Activated CD4-positive, alpha-beta memory T cell treated with anti-CD3 and anti-CD28 coated beads for 36 hours (primary cell): ENCODE measurements at places on chromosomes 5 and 9. TPM values are rescaled to one million over a fixed set of nuclear protein-coding genes. Genes with fewer than 3 reads are reported as not detected.

DNA sequence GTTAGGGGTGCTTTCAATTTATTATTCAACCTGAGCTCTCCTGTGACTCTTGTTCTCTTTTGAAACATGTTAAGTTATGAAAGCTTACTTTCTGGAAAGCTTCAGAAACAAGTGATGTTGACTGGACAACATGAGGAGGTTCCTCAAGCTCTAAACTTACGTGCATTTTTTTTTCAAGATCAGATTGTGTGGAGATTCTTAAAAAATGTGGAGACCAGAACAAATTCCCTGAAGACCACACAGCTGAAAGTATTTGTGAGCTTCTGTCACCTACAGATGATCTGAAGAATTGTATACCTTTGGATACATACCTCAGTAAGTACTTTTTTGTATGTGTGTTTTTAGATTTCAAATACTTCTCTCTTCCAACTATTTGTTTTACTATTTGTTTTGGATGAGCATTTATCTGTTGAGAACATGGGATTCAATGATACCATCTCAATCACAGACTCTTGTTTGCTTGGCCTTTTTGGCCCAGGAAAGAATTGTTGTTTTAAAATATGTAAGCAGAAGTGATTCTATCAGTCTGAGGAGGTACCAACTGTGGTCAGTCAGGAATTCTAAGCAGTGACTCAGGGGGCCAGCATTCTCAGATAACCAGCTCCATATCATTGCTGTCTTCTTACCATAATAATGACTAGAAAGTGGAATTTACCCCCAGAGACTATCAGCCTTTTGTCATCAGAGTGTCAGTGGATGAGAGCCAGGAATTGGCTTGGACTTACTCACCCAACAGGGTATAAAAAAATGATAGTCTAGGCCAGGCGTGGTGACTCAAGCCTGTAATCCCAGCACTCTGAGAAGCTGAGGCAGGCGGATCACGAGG is 34.4 kb upstream of the GLIPR2 start:
- DNase-seq = no peak

The MARCOL gene
- not detected for total RNA-seq

DNA sequence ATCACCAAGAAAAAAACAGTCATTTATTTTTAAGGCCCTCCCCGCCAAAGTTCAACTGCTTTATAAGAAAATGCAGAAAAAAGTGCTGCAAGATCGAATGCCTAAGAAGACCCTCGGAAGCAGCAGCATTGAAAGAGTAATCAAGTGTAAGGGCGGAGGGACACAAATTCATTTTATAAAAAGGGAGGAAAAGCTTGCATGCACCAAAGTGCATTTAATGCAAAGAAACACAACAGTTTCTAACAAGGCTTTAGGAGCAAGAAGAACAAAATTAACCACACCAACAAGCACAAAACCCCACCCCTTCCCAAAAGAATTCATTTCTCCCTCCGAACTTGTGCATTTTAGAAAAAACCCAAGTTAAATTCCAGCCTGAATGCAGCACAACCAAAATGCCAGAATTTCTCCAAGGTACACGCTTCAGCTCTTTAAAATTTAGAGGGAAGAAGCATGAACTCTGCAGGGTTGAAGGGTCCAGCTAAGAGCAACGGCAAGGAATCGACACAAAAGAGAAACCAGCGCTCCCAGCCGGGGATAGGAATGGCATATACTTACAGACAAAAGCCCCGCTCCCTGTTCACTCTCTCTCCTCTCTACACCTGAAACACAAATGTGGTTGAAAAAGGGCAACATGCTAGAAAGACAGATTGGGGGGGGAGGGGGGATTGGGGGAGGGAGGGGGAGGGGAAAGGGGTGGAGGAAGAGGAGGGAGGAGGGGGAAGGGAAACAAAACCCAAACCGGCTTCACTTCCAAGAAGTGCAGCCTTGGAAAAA is at the start of gene NREP:
Gene NREP (minus strand): TSS at position 614 of the 774 bp plus-strand sequence. CDS start 1,422 bp downstream, outside the sequence.
- DNase-seq = no peak

The PCDHGB2 gene
- total RNA-seq = 0.10 TPM

GRCh38 chr5:132009706-132010405 is 1.6 kb downstream of the ACSL6 start:
- DNase-seq = no peak

The IFT74 gene
- 11.2 TPM for total RNA-seq

The RNF38 gene
- 27.1 TPM for total RNA-seq

The CATSPER3 gene
- 0.45 TPM for total RNA-seq

The GABRA6 gene
- total RNA-seq = not detected

The SPOCK1 gene
- total RNA-seq = not detected

GRCh38 chr5:147859962-147860640 is 18.4 kb upstream of the SCGB3A2 start:
- no peak for DNase-seq

- no peak for DNase-seq
Observed at GRCh38 chr5:2187687-2188086, 305.0 kb upstream of the IRX4 start.

- DNase-seq = no peak
Observed at GRCh38 chr5:173627271-173627670, 10.8 kb upstream of the BOD1 start.

DNA sequence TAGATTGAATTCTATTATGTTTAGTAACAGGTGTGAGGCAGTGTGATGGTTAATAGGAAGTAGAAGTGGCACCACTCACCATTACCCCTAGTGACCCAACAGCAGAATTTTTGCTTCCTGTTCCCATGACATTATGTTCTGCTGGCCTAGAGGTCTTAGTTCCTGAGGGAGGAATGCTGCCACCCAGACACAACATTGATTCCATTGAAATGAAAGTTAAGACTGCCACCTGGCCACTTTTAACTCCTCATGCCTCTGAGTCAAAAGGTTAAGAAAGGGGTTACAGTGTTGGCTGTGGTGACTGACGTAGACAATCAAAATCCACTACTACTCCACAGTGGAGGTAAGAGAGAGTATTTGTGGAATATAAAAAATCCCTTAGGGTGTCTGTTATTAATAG is 218.9 kb upstream of the NMUR2 start:
- no peak for DNase-seq

GRCh38 chr5:168877132-168877892 is 298.1 kb upstream of the PANK3 start:
- DNase-seq = no peak

The CMYA5 gene
- 0.15 TPM for total RNA-seq

- DNase-seq = no peak
Observed at GRCh38 chr9:6460189-6460768, 47.3 kb downstream of the UHRF2 start.

The SLC34A1 gene
- 0.15 TPM for total RNA-seq

- no peak for DNase-seq
Observed at GRCh38 chr9:118028225-118028624, 324.0 kb downstream of the TLR4 start.

The KIF4B gene
- total RNA-seq = 0.05 TPM

DNA sequence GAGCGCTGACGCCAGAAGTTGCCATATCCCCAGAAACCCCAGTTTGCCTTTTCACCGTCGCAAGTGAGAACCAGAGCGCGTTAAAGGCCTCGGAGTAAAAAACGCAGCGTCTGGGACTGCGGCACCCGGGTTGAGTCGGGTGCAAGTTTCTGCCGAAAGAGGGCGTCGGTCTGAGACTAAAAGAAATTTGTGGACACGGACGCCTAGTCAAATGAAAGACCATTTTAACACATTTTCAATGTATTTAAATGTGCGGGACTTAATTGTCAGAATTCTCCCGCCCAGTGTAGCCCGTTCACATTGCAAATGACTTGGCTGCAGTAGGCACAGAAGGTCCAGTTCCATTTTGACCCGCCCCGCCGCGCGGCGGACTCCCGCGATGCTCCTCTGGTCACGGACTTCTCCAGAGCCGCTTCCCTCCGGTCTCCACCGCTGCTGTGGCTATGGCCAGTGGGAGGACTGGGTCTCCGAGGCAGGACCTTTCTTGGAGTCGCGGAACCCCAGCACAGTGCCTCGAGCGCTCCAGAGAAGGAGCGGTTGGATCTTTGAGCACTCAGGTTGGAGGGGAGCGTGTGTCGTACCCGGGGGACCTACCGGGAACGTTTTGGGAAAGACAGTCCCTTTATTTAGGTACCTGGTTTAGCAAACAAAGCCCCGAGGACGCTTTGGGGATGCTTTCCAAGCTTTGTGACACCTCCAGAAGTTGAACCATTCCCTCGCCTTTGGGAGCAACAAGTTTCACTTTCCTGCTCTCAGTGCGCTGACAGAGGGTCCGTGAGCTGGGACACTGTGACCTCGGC is 1.2 kb upstream of the NPR3 start:
- DNase-seq = peak; percentile 70

The SOHLH1 gene
- not detected for total RNA-seq

GRCh38 chr9:129482521-129483414 is 138.1 kb downstream of the C9orf50 start:
- peak; percentile 45 for DNase-seq

GRCh38 chr5:73814233-73814846 is 188.3 kb downstream of the ARHGEF28 start:
- no peak for DNase-seq

The ISL1 gene
- total RNA-seq = not detected

The OR13D1 gene
- total RNA-seq = not detected

DNA sequence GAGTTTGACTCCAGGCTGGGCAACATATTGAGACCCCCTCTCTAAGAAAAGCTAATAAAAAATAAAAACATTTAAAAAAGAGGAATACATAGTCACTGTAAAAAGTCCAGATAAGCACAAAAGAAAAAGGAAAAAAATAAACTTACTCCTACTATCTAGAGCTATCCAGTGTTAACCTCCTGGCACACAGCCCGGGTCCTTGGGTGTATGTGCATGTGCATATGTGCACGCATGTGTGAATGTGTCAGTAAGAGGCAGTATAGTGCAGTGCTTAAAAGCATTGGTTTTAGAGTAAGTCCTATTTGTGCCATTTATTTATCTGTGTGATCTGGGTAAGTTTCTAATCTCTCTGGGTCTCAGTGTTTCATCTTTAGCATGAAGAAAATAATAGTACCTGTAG is 26.7 kb downstream of the FAM219A start:
- no peak for DNase-seq

DNA sequence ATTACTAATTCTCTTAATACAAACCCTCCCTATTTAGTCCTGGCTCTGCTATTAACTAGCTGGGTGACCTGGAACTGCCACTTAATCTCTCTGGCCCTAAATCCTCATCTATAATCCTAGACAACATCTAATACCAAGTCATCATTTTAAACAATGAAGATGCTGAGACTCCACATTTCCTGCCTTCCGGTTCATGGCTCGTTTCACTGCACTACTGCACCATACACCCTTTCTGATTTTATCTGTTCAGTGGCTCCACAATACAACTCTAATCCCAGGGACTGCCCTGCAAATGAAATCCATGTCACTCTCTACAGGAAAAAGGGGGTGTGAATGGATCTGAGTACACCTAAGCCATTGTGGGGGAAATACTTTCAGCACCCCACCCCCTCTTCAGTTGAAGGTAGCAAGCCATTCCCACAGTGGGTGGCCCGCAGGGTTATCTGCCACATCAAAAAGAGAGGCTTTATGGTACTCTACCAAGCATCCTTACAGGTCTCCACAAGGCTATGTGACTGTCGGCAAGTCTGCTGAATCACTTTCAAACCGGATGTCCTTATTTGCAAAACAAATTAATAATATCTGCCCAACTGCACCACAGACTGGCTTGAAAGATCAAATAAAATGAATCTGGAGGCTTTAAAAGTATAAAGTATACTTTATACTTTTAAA is 89.5 kb downstream of the EPB41L4A start:
- peak; percentile 21 for DNase-seq
